ENCODE measurements at places on chromosomes 4 and X.

DNA sequence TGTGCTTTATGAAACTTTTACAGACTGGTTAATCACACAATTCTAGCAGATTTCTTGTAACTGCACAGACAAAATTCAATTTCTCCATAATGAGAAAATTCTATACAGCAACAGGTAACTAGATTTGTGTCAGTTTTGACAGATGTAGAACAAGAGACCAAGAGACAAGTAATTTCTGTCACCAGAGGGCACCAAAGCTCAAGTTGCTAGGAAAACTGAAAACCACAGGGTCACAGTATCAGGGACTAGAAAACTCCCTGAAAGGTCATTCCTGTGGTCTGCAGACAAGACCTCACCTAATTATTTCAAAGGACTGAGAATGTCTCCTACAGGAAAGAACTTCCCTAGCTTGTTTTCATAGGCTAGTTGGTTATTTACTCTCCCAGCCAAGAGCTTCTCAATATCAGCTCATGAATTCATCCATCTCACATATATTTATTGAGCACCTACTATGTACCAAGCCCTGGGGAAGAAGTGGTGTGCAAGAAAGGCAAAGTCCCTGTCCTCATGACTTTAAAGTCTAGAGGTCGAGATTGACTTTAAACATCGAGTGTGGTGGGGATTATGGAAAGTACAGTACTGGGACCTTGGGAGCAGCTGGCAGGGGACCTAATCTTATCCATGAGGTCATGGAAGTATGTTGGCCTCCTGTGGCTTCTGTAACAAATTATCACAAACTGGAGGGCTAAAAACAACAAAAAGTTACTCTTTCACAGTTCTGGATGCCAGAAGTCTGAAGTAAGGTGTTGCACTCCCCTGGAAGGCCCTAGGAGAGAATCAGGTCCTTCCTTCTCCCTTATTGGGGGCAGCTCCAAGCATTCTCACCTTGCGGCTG is 47.8 kb upstream of the SETD7 start:
- no peak for DNase-seq

DNA sequence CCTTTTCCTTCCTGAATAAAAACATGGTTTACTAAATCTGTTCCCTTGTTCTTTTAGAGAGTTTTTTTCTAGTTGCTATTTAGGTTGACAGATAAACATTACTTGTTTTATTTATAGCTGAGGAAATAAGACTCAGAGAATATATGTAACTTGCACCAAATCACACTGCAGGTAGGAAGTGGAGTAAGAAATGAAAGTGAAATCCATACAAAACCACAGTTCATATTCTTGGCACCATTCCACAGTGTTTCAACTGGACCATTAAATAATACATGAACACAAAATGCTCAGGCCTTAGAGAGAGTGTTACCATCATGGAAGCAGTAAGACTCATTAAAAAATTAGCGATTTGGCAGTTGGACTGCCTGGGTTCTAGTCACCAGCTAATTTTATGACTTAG is 326.9 kb upstream of the SLIT2 start:
- no peak for DNase-seq

DNA sequence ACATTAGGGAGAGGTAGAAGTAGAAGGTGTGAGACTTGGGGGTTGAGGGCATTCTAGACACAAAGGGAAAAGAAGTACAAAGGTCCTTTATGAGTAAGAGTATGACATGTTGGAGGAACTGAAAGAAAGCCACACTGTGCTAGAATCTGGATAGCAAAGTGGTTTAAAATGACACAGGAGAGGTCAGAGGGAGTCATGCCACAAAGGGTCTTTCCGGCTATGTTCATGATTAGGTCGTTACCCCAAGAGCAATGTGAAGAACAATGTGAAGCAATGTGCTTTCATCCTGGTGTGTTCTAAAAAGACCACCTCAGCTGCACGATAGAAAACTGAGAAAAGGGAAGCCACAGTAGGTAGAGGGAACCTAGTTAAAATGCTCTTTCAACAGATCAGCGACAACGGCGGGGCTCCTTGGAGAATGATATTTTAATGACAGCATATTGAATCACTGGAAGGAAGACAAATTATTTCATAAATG is 29.2 kb downstream of the SMIM14 start:
- DNase-seq: no peak

GRCh38 chr4:81482326-81482725 is 10.6 kb upstream of the RASGEF1B start:
- DNase-seq: no peak

GRCh38 chr4:152807294-152807829 is 27.6 kb downstream of the ARFIP1 start:
- no peak for DNase-seq

DNA sequence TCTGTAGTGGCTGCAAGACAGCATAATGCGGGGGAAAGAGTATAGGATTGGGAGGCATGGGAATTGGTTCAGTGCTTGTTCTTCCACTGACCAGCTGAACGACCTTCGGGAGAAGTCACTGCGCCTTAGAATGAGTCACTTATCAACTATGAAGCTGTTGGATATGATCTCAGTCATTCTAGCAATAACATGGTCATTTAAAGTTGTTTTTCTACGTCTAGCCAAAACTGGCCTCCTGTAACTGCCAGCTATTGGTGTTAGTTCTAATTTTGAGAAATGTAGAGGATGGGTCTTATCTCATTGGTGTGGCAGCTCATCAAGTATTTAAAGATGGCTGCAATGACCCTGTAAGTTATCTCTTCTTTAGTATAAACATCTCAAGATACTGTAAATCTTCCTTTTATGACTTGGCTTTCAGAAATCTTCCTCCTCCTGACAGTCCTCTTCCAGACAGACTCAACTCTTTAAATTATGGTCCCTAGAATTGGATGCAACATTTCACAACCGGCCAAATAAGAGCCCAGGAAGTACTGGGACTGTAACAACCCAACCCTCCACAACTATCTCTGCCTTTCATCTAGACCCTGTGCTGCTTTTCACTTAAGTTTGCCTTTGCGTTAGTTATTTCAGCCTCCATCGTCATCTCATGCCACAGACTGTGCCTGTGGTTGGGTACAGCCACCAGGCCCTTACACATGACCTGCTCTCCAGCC is 243.3 kb downstream of the CBR4 start:
- DNase-seq: no peak

- DNase-seq: no peak
These were observed 119.6 kb upstream of the NDP start for GRCh38 chrX:44092778-44093177.

- DNase-seq: peak; percentile 26
These were observed 49.5 kb downstream of the PHEX start for GRCh38 chrX:22081475-22082092.

GRCh38 chr4:28890949-28891775 is 1829.0 kb upstream of the PCDH7 start:
- DNase-seq: no peak

DNA sequence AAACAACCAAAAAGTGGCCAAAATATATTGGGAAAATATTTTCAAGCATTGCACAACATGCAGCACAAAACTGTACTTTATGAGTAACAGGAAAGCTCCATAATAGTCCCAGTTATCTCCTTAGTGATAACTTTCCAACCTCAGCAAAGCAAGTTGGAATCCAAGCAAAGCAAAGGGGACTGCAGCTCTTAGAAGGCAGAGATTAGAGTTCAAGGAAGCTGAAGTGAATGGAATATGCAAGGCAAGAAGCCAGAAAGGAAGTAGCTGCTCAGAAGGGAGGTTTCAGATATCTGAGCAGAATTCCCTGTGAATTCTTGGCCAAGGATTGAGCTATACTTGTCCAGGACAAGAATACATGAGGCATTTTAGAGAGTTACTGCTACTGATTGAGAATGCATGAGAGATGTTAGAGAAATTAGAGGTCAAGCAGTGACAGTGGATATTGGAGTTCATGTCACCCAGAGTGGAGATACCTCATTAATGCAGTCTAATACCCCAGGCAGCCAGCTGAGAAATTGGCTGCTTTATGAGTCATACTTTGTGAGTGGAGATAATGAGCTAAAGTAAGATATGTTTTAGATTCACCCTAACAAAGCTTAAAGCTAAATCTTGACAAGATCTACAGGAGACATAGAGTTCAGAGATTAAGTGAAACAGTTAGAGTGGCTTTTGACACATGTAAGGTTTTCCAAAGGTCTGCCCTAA is 102.8 kb downstream of the INPP4B start:
- DNase-seq: no peak

DNA sequence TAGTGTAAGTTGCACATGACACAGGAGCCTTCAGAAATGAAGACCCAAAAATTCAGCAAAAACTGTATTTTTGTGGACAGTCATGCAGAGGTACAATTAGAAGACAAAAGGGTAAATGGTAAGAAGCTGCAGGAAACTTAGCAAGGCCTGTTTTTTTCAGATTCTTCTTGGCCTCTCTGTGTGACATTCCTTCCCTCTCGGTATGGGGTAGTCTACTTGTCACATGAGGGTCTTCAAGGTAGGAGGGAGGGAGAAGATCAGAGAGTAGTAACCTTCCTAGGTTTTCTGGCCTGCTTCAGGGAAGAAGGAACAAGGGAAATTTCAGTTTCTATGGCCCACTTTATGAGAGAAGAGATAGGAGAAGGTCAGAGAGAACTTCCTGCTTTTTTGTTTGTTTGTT is 230.4 kb upstream of the PPP1R2C start:
- no peak for DNase-seq

GRCh38 chr4:118985170-118986000 is 96.7 kb downstream of the SYNPO2 start:
- DNase-seq: no peak

DNA sequence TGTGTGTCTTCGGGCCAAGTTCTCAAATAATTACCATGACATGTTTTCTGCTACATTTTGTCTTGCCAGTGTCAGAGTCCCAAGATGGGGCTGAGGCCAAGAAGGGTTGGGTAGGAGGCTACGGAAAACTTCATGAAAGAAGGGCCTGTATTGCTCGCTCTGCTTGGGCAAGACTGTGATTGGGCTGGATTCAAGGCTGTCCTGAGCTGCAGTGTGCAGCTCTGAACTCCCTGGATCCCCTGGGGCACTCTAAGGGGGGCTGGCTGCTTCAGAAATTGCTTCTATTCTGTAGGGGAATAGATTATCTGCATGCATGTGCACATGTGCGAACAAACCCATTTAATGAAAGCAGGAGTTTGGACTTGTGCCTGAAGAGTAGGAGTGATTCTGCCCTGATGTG is 13.6 kb downstream of the TSPAN6 start:
- no peak for DNase-seq

DNA sequence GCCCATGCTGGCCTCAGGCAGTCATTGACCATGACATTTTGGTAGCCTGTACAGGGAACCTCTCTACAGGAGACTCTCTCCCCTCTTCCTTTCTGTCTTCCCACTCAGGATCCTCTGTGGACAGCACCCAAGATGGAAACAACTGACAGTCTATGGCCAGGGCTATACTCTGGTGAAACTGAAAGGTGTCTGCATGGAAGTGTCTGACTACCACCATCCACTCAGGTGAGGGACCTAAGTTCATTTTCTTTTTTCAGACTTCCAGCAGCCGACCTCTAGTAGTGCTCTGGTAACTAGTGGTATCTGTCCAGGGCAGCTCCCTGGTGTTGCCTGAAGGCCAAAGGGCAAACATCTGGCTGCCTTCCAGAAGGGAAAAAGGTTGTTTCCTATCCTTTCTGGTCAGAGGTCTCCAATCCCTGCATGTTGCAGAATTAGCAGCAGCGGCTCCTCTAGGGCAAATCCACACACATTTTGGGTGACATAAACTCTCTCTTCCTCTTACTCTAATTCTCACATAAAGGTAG is 804.5 kb downstream of the C4orf33 start:
- DNase-seq: no peak

DNA sequence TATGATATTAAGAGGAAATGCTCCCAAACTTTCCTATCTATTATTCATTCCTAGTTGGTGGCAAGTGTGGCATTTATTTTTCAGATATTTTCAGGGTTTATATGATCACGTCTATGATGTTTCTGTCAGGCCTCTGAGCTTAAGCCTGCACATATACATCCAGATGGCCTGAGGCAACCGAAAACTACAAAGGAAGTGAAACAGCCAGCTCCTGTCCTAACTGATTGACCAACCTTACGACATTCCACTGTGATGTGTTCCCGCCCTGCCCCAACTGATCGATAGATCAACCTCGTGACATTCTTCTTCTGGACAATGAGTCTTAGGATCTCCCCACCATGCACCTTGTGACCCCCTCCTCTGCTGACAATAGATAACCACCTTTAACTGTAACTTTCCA is 67.6 kb upstream of the CTSO start:
- DNase-seq: no peak

DNA sequence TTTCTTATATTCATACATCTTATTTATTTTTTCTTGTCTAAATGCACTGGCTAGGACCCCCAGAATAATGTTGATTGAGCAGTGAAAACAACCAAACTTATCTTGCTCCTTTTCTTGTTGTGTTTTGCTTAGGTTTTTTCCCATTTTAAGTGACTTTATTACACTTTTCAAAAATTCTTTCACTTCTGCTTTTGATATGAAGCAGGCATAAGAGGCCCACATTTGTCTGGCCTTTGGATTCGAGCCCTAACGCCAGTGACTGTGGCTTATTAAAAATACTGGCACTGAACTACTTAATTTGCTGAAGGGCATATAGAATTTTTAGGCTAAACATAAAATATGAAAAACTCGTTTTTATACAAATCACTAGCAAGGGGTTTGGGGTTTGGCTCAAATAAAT is 197.0 kb downstream of the ASB9 start:
- DNase-seq: no peak

- DNase-seq: no peak
These were observed 45.3 kb downstream of the EFNB1 start for GRCh38 chrX:68874076-68874475.

DNA sequence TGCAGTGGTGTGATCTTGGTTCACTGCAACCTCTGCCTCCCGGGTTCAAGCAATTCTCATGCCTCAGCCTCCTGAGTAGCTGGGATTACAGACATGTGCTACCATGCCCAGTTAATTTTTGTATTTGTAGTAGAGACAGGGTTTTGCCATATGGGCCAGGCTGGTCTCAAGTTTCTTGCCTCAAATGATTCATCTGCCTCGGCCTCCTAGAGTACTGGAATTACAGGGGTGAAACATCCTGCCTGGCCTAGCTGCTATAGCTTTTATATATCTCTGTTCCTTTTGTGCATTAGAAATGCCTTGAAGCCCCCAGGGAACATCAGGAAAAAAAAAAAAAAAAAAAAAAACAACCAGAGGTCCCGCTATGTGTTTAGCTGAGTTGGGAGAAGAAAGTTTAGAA is 34.8 kb downstream of the UBE2K start:
- DNase-seq: peak; percentile 10

DNA sequence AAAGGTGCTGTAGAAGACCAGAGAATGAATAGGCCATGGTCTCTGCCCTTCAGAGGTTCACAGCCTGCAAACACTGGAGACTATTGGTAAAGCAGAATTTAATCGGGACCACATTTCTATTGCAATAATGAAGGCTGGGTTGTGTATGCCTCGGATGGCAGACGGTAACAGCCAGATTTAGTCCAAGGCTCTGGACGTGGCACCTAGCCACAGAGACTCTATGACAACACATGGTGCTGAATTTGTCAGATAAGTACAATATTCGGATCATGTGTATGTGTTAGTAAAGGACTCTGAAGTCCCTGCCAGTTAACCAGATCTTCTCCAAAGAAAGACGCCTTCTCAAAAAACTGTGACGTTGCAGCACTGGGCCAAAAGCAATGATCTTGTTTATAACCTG is 129.0 kb downstream of the DCTD start:
- no peak for DNase-seq

Measured in SK-N-MC (cell line).